GM20000 (cell line): ENCODE measurements at places on chromosomes 5 and 9.

GRCh38 chr5:176538989-176539384, 1.8 kb upstream of the RNF44 start:
- DNase-seq, result no peak

DNA sequence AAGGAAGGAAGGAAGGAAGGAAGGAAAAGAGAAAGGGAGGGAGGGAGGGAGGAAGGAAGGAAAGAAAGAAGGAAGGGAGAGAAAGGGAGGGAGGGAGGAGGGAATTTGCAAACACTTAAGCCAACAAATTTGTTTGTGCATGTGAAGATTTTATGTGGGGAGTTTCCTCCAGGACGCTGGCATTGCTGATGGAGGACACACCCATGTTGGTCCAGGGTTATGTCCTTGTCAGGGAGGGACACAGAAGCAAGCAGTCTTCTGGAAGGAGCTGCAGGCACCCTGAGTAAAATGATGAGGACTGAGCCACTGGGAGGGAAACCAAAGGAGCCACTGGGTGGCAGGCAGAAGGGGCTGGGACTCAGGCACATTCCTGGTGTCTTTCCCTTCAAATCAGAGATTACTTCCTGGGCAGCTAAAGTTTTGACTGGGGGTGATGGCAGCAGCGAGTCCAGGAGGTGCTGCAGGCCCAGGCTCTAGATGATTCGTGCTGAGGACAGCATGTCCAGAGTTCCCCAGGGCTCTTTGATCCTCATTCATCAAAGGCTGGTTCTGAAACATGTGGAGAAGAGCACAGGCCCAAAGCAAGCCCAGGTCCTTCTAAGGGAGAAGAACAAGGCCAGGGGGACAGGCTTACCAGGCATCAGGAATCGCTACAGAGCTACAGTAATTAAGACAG, 109.2 kb downstream of the PAX5 start:
- no peak for DNase-seq

- DNase-seq, result no peak
These were observed 473.5 kb upstream of the DAP start for GRCh38 chr5:11234501-11234911.

DNA sequence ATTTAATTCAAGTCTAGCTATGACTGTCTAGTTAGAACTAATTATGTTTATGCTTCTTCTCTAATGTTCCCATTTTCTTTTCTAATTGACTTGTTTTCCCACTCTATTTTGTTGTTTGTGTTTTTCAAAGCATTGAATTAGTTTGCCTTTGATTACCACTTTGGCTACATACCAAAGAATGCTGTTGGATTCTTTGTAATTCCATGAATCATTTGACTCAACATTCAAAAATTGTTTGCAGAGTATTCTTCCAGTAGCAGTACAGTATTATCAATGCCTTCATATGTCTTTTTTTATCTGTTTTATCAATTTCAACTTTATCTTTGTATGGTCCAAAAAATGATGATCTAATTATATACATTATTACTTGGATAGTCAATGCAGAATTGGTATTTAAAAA, 288.7 kb downstream of the RFX3 start:
- DNase-seq, result no peak

DNA sequence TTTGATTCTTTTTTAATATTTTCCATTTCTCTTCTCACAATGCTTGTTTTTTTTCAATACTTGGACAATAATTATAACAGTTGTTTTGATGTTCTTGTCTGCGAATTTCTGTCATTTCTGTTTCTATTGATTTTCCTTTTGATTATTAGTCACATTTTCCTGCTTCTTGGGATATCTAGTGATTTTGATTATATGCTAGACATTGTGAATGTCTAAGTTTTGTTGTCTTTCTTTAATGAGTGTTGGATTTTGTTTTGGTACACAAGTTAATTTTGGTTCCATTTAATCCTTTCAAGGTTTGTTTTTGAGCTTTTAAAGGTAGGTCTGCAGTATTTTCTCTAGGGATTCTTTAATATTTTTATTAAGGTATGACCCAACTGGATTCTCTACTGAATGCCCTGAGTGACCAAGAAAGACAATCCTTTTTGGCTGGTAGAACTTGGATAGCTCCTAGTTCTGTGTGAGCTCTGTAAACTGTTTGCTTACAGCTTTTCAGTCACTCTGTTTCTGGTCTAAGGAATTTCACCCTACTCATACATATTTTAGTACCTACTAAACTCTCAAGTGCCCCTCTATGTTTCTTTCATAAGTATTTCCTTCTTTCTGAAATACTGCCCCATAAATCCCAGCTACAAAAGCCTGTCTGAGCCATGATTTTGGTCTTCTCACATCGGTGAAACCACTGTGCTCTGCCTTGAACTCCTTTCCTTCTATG, 12.5 kb upstream of the PDE8B start:
- DNase-seq, result no peak

- peak; percentile 51 for DNase-seq
These were observed 605.7 kb downstream of the RAB3C start for GRCh38 chr5:59188419-59189225.

DNA sequence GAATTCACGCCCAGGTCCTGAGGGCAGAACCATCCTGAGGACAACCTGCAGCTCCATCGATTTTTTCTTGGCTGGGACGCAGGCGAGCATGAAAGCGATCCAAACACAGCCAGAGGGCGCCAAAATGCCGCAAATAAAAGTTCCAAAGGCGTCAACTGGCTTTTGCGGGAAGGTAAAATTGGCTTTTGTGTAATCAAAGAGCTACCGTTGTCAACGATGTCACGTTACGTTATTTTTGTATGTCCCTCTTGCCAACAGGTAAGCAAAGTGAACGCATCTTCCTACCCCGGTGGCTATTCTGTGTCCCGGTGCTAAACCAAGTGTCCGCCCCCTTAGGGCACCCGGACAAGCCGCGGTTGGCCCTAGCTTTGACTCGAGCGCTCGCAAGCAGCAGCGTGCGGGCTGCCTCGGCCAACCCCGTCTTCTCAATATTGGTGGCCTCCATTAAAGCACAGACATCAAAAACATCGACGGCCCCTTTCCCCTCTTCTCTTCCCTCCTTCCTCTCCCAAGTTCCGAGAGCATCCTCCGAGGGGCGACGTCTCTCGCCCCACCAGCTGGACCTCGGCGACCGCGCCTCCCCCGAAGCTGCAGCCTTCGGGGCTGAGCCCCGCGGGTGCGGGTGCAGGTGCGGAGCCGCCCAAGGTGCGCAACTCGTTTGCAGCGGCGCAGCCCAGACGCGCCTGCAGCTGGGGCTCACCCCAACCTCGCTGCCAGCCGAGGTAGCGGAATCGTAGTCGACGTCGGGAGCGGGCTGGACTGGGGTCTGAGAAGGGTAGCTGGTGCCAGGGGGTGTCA, 1.1 kb upstream of the BASP1 start:
- DNase-seq, result peak; percentile 79

- DNase-seq, result no peak
These were observed 10.6 kb downstream of the TAS2R1 start for GRCh38 chr5:9619331-9620092.

- no peak for DNase-seq
These were observed 740 bp upstream of the TRMT10B start for GRCh38 chr9:37752642-37753488.

DNA sequence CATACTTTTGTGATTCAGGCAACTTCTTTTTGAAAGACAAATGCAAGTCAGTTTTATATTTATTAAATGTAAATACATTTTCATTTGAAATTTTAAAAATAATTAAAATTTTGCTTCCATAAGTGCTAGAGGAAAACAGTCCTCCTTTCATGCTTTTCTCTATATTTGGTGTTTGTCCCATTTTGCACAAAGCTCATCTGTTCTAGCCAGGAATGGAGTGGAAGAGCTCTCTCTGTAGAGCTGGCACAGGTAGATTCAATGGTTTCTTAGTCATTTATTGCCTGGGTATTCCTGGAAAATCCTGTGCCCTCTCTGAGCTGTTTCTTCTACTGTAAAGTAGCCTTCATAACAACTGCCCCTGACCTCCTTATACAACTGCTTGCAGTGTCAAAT, 267.6 kb upstream of the HAPLN1 start:
- DNase-seq, result no peak

DNA sequence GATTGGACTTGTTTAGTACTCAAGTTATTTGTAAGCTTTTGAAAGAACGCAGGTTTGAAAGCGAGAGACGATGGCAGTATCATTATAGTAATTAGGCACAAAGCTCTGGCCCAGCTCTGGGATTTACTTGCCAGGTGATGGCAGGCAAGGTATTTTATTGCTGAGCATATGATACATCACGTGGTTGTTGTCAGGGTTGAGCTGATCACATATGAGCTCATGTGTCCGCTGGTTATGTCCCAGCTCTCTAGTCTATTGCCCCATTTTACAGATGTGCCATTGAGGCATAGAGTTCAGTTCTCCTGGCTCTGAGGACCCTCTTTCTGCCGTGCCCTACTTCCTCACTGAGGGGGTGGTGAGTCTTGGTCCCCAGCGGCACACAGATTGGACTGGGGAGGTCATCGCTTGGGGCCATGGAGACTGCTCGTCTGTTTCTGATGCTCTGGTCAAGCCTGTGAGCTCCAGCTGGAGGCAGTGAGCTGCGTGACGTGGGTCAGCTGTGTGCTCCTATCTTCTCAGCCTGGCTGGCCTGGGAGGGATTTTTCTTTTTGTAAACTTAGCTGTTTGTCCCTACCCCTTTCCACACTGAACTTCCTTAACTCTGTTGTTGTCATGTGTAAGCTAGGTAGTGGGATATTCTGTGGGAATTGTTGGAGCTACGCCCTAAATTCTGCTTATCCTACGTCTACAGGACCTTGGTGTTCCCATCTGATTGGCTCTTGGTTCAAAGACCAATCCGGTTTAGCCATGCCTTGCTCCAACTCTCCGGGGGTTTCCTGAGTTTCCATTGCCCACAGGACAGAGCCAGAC, 2.2 kb downstream of the NXNL2 start:
- no peak for DNase-seq

- DNase-seq, result no peak
These were observed 16.3 kb upstream of the IZUMO3 start for GRCh38 chr9:24561957-24562356.

DNA sequence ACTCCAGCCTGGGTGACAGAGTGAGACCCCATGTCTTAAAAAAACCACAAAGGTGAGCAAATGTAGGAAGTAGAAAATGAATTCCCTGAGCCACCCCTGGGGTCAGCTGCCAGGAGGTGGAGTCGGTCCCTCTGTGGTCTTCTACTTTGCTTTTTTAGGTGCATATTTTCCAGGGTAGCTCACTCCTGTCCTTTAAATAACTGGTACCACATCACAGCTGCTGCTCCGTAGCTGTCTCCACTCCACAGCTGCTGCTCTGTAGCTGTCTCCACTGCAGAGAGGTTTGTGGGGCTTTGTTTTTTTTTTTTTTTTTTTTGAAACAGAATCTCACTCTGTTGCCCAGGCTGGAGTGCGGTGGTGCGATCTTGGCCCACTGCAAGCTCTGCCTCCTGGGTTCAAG, 8.9 kb downstream of the WDR5 start:
- no peak for DNase-seq

- DNase-seq, result no peak
These were observed 3.1 kb upstream of the FBXL7 start for GRCh38 chr5:15496886-15497285.

- DNase-seq, result no peak
These were observed 17.8 kb upstream of the IFNB1 start for GRCh38 chr9:21095561-21095960.

- peak; percentile 78 for DNase-seq
These were observed 1.1 kb upstream of the FAM78A start for GRCh38 chr9:131277287-131277909.

DNA sequence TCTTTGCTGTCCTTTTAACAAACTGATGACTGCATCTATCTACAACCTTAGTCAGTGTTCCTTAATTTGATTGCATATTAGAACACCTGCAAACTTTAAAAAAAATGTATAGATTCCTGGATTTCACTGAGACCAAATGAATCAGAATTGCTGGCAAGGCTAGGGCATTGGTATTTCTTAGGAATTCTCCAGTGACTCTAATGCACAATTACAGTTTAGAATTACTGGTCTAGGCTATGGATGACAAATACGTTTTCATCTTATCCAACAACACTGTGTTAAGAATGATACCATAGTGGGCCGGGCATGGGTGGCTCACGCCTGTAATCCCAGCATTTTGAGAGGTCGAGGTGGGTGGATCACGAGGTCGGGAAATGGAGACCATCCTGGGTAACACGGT, 545.9 kb upstream of the RIOK2 start:
- DNase-seq, result no peak

DNA sequence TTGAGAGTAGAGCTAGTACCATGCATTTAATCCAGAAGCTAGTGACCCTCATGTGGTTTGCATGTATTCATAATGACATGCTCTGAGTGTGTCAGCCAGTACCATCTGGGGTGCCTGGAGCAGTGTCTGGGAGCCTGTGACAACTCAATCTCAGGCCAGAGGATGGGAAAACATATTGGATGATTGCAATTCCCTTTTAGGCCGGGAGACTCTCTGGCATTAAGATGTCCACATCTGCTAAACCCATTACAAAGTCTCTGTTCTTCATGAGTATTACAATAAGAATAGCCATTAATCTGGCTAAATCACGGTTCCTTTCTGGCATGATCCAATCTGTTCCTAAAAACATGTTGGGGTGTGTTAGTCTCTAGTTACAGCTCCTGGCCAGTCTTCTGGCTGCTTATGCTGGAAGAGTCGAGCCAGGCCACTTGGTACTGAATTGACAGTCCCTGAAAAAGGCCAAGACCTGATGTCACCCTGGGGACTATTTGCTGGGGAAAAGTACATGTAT, 475.7 kb downstream of the ENC1 start:
- DNase-seq, result no peak

DNA sequence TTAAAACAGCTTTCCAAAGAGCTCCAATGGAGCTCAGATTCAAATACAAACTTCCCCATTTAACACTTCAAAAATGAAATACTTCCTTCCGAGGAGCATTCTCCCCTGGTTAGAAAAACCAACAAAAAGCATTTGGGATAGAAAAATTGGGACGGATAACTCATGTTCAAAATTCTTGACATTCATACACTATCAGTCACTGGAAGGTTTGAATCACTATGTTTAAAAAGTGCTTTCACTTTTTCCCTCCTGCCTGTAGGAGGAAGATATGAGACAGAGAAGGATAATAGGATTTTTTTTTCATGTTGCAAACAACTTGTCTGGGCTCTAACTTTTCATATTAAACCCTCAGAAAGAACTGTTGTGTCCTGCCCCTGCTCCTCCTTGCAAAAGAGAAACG, 412.0 kb downstream of the ACTL7B start:
- DNase-seq, result no peak

DNA sequence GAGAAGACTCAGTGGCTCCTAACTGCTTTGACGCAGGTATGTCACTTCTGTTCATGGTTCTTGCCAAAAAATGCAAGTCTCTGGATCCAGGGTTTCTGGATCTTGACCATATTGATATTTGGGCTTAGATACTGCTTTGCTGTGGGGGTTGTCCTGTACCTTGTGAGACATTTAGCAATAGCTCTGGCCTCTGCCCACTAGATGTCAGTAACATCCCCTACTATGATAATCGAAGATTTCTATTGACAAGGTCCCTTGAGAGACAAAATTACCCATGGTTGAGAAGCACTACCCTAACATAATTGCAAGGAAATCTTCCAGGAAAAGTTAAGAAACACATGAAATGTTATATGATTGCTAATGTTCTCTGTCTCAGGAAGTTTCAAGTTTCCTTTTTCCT, 285.4 kb downstream of the TMEM232 start:
- peak; percentile 6 for DNase-seq

- DNase-seq, result no peak
These were observed 22.9 kb downstream of the SLC22A5 start for GRCh38 chr5:132392411-132392810.

- no peak for DNase-seq
These were observed 3.9 kb downstream of the IL9 start for GRCh38 chr5:135891791-135892190.

- no peak for DNase-seq
These were observed 60.2 kb upstream of the SLC2A8 start for GRCh38 chr9:127336506-127337352.
